ENCODE measurements at places on chromosomes 2 and 18. TPM values are rescaled to one million over a fixed set of nuclear protein-coding genes. Genes with fewer than 3 reads are reported as not detected.
A peak's percentile ranks its signal among the peaks of the same experiment; 100 is the strongest.

The IL36RN gene
- 0.03 TPM for polyA plus RNA-seq

The FAP gene
- 2.2 TPM for polyA plus RNA-seq

The L3MBTL4 gene
- 1.2 TPM for polyA plus RNA-seq

The CRYGC gene
- not detected for polyA plus RNA-seq

The KLHL30 gene
- not detected for polyA plus RNA-seq

The AGBL5 gene
- polyA plus RNA-seq, result 12.4 TPM

The NDC80 gene
- 1.2 TPM for polyA plus RNA-seq

The CRACDL gene
- polyA plus RNA-seq, result 8.8 TPM

The IL36A gene
- not detected for polyA plus RNA-seq

The SERPINB4 gene
- 0.07 TPM for polyA plus RNA-seq

The FAM110C gene
- polyA plus RNA-seq, result 10.1 TPM

The PROKR1 gene
- polyA plus RNA-seq, result not detected

The ERFE gene
- polyA plus RNA-seq, result not detected

DNA sequence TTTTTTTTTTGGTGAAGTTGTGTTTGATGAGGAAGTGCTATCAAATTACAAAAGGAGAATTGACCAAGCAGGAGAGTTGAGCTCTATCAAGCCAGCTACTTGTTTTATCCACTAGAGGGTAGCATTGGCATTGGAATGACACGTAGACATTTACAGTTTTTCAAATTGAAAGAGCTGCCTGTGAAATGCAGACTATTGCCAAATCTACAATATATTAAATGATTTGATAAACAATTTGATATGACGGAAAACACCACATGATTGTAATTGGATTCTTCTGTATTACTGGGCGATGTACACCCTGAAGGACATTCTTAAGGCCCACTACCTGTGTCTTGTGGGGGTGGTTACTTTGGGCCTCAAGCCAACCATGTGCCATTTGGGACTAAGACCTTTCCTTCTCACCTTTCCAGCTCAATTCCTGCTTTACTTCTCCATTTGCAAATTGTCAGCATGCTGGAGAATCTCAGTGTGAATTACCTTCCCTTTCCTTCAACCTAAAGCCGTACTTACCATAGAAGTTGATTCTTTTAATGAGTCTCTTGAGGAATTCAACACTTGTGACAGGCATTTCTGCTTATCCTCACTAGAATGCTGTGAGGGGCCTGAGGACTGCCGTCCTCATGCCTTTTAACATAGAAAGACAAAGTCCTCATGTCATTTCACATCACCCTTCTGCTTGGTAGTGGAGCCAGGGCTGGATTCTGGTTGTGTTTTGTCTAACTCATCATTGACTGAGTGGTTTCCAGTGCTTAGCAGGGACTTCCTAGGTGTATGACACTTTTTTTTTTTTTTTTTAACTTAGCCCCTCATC is 134.8 kb upstream of the THUMPD2 start:
- DNase-seq, result no peak
- H3K27me3 ChIP-seq, result no peaks in the 10 kb centered on the region
- H3K27ac ChIP-seq, result no peak overlapping the region
- H3K36me3 ChIP-seq, result no peaks in the 10 kb centered on the region
- no peaks in the 10 kb centered on the region for H3K4me1 ChIP-seq

GRCh38 chr18:79524181-79525078 is 128.7 kb downstream of the NFATC1 start:
- H3K4me3 ChIP-seq, result no peak overlapping the region
- H3K27ac ChIP-seq, result no peak overlapping the region
- peaks cover 7% of the 10 kb centered on the region for H3K36me3 ChIP-seq
- H3K27me3 ChIP-seq, result no peaks in the 10 kb centered on the region
- DNase-seq, result peak; percentile 55

- no peaks in the 10 kb centered on the region for H3K4me1 ChIP-seq
- no peaks in the 10 kb centered on the region for H3K27me3 ChIP-seq
- H3K4me3 ChIP-seq, result no peak overlapping the region
- no peaks in the 10 kb centered on the region for H3K36me3 ChIP-seq
- DNase-seq, result no peak
Measured at GRCh38 chr2:68363721-68364120, 1.4 kb upstream of the PLEK start.

DNA sequence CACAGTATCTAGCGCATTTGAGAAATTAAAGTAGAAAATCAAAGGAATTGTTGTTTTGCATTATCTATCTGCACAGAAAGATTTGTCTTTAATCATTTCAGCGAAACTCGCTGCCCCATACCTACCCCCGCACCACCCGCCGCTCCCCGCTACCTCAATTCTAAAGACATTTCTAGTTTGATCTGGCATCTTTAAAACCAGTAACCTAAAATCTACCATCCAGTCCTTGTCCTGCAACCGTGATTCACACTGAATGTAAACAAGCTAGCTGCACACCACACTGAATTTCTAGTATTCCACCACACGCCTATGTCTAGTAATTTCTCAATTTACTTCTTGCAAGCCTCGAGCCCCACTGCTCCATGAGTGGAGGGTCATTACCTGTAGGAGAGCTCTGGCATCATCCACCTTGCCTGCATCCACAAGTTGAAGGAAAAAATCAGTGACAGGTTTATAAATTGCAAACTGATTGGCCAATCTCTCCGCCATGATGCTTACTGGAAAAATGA is 60.1 kb downstream of the ABCG8 start:
- no peak overlapping the region for H3K27ac ChIP-seq
- no peak for DNase-seq
- H3K27me3 ChIP-seq, result no peaks in the 10 kb centered on the region
- H3K4me1 ChIP-seq, result no peaks in the 10 kb centered on the region
- peaks cover 84% of the 10 kb centered on the region for H3K36me3 ChIP-seq

GRCh38 chr2:44038277-44038676 is 42.5 kb upstream of the LRPPRC start:
- no peaks in the 10 kb centered on the region for H3K36me3 ChIP-seq
- H3K4me1 ChIP-seq, result no peaks in the 10 kb centered on the region
- no peak for DNase-seq
- no peak overlapping the region for H3K4me3 ChIP-seq
- no peak overlapping the region for H3K27ac ChIP-seq

DNA sequence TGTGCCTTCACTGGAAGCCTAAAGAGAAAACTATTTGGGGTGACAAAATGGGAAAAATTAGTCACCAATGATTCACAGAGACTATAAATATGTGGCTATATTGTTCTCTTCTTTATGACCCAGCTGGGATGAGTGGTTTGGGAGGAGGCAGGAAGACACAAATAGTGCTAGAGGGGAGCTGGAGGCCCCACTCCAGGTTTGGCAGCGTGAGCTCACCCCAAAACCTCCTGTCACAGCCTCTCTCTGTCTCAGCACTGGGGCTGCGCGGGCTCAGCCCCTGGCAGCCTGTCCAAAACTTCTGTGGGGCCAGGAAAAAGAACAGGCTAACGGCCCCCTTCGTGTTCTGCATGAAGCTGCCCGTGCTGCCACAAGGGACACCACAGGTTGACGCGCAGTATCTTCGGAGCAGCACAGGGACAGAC is 73.2 kb upstream of the LCLAT1 start:
- H3K36me3 ChIP-seq, result no peaks in the 10 kb centered on the region
- no peak for DNase-seq
- no peak overlapping the region for H3K27ac ChIP-seq
- H3K27me3 ChIP-seq, result no peaks in the 10 kb centered on the region

GRCh38 chr2:112493858-112494648 is 12.1 kb downstream of the TTL start:
- no peaks in the 10 kb centered on the region for H3K36me3 ChIP-seq
- no peak overlapping the region for H3K4me3 ChIP-seq
- H3K27ac ChIP-seq, result no peak overlapping the region
- H3K27me3 ChIP-seq, result no peaks in the 10 kb centered on the region

DNA sequence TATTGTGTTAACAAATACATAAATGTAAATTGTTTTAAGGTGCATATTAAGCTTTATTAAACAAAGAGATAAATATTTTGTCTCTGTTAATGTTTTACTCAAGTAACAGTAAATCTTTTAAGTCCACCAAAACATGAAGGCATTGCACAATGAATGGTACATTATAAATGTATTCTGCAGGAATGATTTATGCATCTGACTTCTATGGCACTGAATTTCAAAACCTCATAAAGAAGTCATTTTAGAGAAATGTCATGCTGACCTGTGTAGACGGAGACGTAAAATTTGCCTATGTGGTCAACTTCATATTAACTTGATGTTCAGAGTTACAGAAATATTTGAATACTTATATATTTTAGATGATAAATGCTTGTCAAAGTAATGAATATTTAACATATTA is 194.7 kb downstream of the BABAM2 start:
- no peaks in the 10 kb centered on the region for H3K36me3 ChIP-seq
- H3K4me3 ChIP-seq, result no peak overlapping the region
- no peak for DNase-seq
- no peaks in the 10 kb centered on the region for H3K4me1 ChIP-seq
- no peaks in the 10 kb centered on the region for H3K27me3 ChIP-seq

DNA sequence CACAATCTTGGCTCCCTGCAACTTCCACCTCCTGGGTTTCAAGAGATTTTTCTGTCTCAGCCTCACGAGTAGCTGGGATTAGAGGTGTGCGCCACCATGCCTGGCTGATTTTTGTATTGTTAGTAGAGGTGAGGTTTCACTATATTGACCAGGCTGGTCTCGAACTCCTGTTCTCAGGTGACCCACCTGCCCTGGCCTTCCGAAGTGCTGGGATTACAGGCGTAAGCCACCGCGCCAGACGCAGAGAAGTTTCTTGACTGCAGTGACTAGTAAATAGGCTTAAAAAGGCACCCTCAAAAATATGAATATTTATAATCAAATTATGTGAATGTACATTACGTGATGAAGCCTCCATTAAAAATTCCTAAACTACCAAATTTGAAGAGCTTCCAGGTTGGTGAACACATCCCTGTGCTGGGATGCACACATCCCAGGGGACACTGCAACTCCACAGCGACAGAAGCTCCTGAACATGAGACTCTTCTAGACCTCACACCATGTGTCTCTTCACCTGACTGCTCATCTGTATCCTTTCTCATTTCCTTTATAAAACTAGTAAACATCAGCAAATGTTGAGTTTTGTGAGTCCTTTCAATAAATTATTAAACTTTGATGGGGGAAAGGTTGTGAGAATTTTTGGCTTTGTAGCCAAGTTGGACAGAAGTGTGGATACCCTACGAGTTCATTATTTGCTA is 203.3 kb upstream of the SPOPL start:
- H3K36me3 ChIP-seq, result no peaks in the 10 kb centered on the region
- H3K4me3 ChIP-seq, result no peak overlapping the region
- DNase-seq, result no peak
- no peaks in the 10 kb centered on the region for H3K27me3 ChIP-seq
- no peak overlapping the region for H3K27ac ChIP-seq

DNA sequence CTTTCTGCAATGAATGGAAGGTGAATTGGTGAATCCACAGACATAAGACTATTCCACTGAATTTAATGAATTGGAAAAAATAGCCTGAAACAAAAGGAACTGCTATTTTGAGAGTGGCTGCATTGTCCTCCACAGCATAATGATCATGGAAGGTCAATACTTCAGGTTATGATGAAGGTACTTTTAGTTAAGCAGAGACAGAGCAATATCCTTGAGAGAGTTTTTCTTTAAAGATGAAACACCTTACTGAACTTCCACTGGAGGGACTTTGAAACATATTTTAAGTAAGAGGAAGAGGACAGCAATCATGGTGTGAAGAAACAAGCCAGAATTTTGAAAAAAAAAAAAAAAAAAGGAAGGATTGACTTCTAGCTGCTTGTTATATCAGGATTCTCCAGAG is 68.8 kb upstream of the DPP10 start:
- no peaks in the 10 kb centered on the region for H3K27me3 ChIP-seq
- no peaks in the 10 kb centered on the region for H3K36me3 ChIP-seq
- no peak for DNase-seq
- H3K4me1 ChIP-seq, result no peaks in the 10 kb centered on the region
- no peak overlapping the region for H3K27ac ChIP-seq

GRCh38 chr18:10274301-10274700 is 180.1 kb upstream of the APCDD1 start:
- no peaks in the 10 kb centered on the region for H3K27me3 ChIP-seq
- no peak overlapping the region for H3K4me3 ChIP-seq
- H3K4me1 ChIP-seq, result peaks cover 14% of the 10 kb centered on the region
- H3K27ac ChIP-seq, result no peak overlapping the region

DNA sequence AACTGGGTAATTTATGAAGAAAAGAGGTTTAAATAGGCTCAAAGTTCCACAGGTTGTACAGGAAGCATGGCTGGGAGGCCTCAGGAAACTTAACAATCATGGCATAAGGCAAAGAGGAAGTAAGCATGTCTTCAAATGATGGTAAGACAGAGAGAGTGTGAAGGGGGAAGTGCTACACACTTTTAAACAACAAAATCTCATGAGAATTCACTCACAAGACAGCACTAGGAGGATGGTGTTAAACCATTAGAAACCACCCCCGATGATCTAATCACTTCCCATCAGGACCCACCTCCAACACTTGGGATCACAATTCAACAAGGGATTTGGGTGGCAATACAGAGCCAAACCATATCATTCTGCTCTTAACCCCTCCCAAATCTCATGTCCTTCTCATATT is 34.9 kb downstream of the CFAP210 start:
- H3K4me1 ChIP-seq, result no peaks in the 10 kb centered on the region
- H3K27me3 ChIP-seq, result peaks cover 8% of the 10 kb centered on the region
- no peak for DNase-seq
- no peak overlapping the region for H3K4me3 ChIP-seq

DNA sequence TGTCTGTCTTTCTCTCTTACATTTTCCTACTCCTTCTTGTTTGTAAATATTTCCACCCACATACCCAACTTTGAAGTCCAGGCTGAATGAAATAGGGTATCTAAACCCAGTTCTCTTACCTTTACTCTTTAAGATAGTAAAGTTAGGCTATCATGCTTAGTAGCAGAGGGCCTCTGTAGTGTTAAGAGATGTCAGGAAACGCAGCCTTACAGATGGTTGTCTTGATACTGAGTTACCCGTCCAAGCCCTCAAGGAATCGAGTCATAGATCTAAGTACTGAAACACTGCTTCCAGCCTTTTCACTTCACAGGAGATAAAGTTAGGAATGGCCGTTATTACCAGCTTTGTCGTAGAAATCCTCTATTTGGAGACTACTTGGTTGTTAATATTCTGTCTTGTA is 24.3 kb downstream of the MRPS9 start:
- no peaks in the 10 kb centered on the region for H3K4me1 ChIP-seq
- H3K27me3 ChIP-seq, result no peaks in the 10 kb centered on the region
- H3K27ac ChIP-seq, result no peak overlapping the region
- no peak overlapping the region for H3K4me3 ChIP-seq
- no peaks in the 10 kb centered on the region for H3K36me3 ChIP-seq

GRCh38 chr2:120586507-120587278 is 149.0 kb upstream of the GLI2 start:
- no peak for DNase-seq
- peaks cover 19% of the 10 kb centered on the region for H3K27me3 ChIP-seq
- no peaks in the 10 kb centered on the region for H3K36me3 ChIP-seq

GRCh38 chr2:143258126-143258892 is 129.1 kb downstream of the ARHGAP15 start:
- H3K4me3 ChIP-seq, result no peak overlapping the region
- H3K27me3 ChIP-seq, result no peaks in the 10 kb centered on the region
- peaks cover 3% of the 10 kb centered on the region for H3K4me1 ChIP-seq
- no peaks in the 10 kb centered on the region for H3K36me3 ChIP-seq

GRCh38 chr2:195758846-195759245 is 101.8 kb downstream of the SLC39A10 start:
- no peaks in the 10 kb centered on the region for H3K36me3 ChIP-seq
- H3K27ac ChIP-seq, result no peak overlapping the region
- H3K27me3 ChIP-seq, result no peaks in the 10 kb centered on the region
